ENCODE measurements at places on chromosomes 2 and 18. TPM values are rescaled to one million over a fixed set of nuclear protein-coding genes. Genes with fewer than 3 reads are reported as not detected.

DNA sequence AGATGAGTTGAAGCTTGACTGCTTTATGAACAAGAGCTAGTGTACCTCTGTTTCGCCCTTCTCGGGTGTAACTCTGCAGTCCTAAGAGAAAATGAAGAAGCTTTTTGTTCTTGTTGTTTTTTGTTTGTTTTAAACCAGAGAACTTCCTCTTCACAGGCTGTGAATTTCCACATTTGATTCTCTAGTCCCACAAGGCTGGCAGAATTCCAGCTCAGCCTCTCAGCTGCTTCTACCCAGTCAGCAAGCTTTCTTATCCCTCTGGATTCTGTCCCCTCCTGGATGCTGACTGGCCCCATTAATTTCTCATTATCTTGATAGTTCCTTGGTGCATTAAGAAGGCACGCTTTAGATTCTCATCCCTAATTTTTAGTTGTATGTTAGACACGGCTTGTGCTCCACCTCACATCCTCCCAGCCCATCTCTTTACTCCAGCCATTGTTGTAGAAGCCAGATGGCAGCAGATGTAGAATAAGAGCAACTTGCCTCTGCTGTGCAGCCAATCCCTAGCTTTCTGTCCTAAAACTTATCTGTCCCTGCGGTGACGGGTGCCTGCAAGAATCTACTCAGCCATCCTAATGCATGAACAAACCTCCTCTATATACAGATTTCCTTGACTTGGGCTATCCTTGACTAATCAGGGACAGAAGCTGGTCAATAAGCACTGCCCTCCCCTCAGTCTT lies 12.3 kb upstream of the RESP18 start:
- no peak for DNase-seq

GRCh38 chr2:148350199-148350598 lies 294.4 kb upstream of the EPC2 start:
- no peak for DNase-seq

DNA sequence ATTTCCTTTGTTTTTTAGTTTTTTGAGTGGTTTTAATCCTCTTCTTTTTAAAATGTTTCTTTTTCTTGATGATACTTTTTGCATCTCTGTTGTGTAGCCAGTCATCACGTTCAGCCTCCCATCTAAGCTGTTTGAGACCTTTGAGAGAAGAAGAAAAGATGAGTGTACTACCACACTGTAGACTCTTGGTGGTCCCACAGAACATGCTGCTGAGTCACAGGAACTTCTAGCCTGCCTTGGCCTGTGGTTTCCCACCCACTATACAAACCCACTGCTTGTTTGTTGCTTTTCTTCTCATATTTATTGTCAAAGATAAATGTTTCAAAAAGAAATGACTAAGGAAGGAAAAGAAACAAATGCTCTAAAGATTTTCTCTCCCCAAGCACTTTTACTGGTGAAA lies 5.5 kb downstream of the CEBPZOS start:
- peak; percentile 88 for DNase-seq

DNA sequence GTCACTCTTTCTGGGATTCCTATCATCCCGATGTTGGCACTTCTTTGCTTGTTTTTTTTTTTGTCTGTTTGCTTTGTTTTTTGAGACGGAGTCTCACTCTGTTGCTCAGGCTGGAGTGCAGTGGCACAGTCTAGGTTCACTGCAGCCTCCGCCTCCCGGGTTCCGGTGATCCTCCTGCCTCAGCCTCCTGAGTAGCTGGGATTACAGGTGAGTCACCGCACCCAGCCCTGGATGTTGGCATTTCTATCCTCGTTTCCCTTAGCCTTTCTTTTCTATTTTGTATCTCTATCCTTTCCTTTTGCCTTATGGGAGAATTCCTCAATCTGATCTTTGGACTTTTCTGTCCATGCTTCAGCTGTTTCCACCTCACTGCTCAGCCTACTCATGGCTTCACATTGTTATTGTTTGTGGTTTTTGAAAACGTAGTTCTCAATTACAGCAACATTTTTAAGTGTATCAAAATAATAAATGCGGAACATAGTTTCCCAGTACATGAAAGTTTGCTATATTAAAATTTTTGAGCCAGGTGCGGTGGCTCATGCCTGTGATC lies 62.1 kb upstream of the ZNF516 start:
- DNase-seq: no peak

FEV gene
- total RNA-seq: not detected

SRBD1 gene
- total RNA-seq: 21.9 TPM

Measured in SJSA1 (cell line).